Muscle of leg (tissue), 16 donors: ENCODE measurements at places on chromosomes 7 and 10. TPM values are rescaled to one million over a fixed set of nuclear protein-coding genes. Genes with fewer than 3 reads are reported as not detected.

The CPED1 gene
- 26.6 TPM for total RNA-seq

DNA sequence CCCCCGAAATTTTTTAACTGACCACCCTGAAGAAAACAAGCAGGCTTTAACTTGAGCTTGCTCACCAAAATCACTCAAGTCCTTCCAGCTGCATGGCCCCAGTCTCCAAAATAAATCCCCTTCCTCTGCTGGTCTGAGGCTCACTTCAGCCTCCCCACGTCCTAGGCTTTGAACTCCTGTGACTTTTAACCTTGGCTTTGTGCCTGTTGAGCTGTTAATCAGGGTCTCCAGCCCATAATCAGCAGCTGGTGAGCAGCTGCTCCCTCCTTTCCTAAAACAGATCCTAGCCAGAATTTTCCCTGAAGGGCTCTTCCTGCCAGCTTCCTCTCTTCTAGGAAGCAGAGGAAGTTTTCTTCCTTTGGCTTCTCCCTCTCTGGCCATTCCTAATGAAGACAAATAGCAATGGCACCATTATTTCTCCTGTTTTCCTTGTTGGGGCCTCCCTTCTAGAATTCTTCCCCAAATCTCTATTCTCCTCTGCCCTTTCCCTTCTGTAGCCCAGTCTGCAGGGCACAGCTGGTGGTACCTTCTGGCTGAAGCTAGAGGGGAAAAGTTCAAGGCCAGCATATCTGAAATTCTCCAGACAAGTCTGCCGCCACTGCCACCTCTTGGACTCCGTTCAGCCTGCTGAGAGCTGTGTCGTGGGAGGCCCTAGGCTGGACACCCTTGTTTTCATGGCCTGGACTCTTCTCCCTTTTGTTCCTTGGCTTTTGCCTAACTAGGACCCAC, 152.1 kb downstream of the NOC3L start:
- peak; percentile 89 for DNase-seq

GRCh38 chr10:12344375-12345110, 4.8 kb upstream of the CAMK1D start:
- peak; percentile 22 for DNase-seq

DNA sequence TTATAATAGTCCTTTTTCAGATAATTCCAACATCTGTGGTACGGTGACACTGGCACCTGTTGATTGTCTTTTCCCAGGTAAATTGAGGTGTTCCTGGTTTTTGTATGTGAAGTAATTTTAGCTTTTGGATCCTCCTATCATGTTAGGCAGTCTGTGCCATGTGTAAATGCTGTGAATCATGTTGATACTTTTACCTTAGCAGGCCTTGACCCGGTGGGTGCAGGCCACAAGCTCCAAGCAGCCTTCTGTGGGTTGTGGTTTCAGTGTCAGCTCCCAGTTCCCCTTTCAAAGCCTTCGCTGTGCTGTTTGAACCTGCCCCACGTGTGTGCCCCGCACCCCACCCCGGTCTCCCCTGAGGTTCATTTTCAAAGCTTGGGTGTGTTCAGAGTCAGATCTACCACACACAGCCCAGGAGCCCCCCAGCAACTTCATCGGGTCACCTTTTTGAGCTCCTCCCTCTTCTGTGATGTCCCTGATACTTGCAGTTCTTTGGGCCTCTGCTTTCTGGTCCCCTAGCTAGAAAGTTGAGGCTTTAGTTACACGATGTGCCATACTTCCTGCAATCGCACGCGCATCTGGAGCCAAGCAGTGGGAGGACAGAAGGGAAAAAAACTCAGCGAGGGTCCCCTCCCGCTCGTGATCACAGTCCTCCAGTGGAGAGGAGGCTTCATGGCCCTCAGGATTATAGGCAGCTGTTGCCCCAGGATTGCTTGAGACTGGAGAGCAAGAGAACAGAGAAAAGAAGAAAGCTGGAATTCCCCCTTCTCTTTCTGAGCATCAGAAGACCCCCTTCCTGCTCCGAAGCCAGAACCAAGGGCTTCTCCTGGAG, 8.7 kb upstream of the BHLHA15 start:
- no peak for DNase-seq

DNA sequence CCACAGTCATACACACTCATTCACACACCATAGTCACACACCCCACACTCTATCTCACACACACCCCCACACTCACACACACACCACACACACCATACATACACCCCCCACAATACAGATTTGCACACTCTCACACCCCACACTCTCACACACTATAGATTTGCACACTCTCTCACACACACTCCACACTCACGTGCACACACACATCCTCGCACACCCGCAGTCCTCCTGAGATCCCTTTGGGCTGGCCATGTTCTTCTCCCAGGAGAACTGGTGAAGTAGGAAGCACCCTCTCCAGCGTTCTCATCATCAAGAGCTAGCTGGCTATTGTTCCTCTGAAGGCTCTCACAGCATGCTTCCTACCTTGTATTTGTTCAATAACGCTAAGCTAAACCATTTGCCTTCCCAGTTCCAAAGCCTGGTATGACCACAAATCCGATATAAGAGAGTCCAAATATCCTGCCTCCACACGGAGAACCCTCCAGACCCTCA, 86.2 kb downstream of the HECW1 start:
- DNase-seq = no peak
